ENCODE measurements at places on chromosomes 6 and 20.

DNA sequence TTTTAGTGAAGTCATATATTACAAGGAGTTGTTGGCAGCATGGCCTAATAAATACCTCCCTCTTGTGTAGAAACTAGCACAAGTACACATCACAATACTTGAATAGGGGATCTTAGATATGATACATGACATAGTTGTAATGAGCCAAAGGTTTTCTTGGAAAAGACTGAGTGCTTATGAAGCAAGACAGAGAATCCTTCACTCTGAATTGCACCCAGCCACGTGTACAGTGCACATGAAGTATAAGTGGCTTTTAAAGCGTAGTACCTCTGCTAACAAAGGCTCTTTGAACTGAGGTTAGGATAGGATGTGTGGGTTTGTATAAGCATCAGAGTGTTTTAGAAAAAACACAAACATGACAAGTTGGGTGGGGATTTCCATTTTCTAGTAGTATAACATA is 145.5 kb upstream of the STMND1 start:
- no peak for DNase-seq
- H3K27me3 ChIP-seq, result peaks cover 8% of the 10 kb centered on the region
- H3K4me1 ChIP-seq, result peaks cover 11% of the 10 kb centered on the region
- H3K4me3 ChIP-seq, result no peak overlapping the region

- H3K4me3 ChIP-seq, result no peak overlapping the region
- peaks cover 3% of the 10 kb centered on the region for H3K36me3 ChIP-seq
- DNase-seq, result peak; percentile 32
- H3K27me3 ChIP-seq, result peaks cover 34% of the 10 kb centered on the region
- no peak overlapping the region for H3K27ac ChIP-seq
Measured at GRCh38 chr6:6057442-6058053, 50.8 kb upstream of the NRN1 start.

DNA sequence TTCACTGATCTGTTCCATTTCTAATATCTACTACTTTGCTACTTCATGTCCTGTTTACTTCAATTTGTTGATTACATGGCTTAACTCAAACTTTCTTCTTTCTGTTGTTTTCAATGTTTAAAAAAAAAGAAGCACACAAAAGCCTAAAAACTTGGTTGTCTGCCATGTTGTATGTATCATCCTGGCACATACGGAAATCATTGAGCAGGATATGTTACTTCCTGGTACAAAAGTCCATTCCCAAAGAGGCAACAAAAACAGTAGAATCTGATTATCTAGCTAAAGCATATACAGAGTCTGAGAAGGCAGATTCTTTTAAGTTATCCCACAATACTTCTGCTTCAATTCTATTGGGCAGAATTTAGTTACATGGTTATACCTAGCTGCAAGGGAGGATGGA is 14.5 kb upstream of the COL12A1 start:
- H3K27ac ChIP-seq, result no peak overlapping the region
- H3K4me3 ChIP-seq, result no peak overlapping the region
- peaks cover 28% of the 10 kb centered on the region for H3K27me3 ChIP-seq

GRCh38 chr6:127879685-127880084 is 21.2 kb downstream of the THEMIS start:
- DNase-seq, result no peak
- no peaks in the 10 kb centered on the region for H3K27me3 ChIP-seq
- peaks cover 6% of the 10 kb centered on the region for H3K36me3 ChIP-seq
- H3K4me1 ChIP-seq, result peaks cover 72% of the 10 kb centered on the region
- peak overlapping the region; percentile 86 for H3K4me3 ChIP-seq

- peaks cover 6% of the 10 kb centered on the region for H3K4me1 ChIP-seq
- no peak overlapping the region for H3K4me3 ChIP-seq
- DNase-seq, result no peak
- H3K27ac ChIP-seq, result no peak overlapping the region
- peaks cover 6% of the 10 kb centered on the region for H3K36me3 ChIP-seq
Measured at GRCh38 chr6:107418118-107418517, 41.2 kb downstream of the PDSS2 start.

DNA sequence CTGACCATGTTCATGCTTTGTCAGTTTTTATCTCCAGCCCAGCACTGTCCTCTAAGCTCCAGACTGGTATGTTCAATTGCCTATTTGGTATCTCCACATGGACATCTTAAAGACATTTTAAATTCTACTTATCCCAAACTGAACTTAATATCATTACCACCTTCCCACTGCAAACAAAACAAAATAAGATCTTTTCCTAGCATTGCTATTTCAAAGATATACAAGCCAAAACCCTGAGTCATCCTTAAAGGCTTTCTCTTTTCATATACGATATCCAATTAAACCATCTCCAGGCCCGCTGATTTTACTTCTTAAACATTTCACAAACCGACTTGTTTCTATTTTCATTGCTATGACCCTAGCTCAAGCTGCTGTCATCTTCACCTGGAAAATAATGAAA is 35.1 kb upstream of the HS3ST5 start:
- no peak overlapping the region for H3K27ac ChIP-seq
- no peaks in the 10 kb centered on the region for H3K36me3 ChIP-seq
- no peak for DNase-seq
